RWPE2 (cell line): ENCODE measurements at places on chromosomes 2 and 18.

- no peak overlapping the region for H3K4me3 ChIP-seq
- H3K27ac ChIP-seq: no peak overlapping the region
- no peaks in the 10 kb centered on the region for H3K27me3 ChIP-seq
- peak; percentile 19 for DNase-seq
- H3K4me1 ChIP-seq: no peaks in the 10 kb centered on the region
- H3K36me3 ChIP-seq: no peaks in the 10 kb centered on the region
Observed at GRCh38 chr2:239949075-239949474, 76.1 kb downstream of the NDUFA10 start.

- no peak overlapping the region for H3K27ac ChIP-seq
- no peak for DNase-seq
- H3K27me3 ChIP-seq: no peaks in the 10 kb centered on the region
Observed at GRCh38 chr2:237269138-237269875, 144.7 kb downstream of the COL6A3 start.

DNA sequence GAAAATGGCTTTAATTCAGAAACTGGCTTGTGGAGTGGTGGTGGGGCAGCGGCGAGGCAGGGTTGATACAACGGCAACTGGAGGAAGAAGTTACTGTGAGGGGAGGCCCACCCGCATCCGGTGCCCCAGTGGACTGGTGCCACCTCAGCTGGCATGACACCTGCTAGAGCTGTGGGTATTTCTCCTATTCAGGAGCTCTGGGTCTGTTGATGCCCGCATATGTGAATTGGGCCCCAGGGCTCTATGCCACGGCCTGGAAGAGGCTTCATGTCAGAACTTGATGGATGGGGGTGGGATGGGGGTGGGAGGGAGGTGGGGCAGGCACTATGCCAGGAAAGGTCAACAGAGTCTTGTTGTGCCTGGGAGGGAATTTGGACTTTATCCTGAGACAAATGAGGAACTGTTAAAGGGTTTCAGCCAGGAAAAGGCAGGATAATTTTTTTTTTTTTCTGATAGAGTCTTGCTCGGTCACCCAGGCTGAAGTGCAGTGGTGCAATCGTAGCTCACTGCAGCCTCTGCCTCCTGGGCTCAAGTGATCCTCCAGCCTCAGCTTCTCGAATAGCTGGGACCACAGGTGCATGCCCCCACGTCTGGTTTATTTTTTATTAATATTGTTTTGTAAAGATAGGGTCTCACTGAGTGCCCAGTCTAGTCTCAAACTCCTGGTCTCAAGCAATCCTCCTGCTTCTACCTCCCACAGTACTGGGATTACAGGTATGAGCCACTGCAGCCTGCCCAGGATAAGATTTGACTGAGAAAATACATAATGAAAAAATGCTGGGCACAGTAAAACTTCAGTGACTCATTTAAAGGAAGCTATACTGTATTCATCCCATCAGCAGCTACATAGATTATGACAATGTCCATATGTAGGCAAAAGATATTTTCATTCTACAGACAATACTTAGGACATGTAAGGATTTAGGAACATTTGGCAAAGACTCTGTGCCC is 52.6 kb downstream of the SH2D6 start:
- H3K4me3 ChIP-seq: no peak overlapping the region
- H3K4me1 ChIP-seq: peaks cover 34% of the 10 kb centered on the region
- no peak for DNase-seq

DNA sequence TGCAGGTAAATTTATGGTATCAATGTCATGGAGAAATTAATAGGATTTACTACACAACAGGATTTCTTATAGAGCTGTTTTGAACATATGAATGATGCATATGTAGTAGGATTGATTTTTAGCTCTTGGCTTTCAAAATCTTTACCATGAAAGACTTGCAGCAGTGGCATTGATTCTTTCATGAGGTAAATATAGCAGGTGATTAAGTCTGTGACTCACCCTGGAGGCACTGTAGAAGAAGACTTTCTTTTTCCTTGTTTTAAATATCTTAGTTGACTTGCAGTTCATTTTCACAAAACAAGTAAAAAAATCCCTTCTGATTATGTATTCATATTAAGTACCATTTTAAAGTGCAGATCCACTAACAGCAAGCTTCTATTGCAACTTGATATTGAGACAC is 463.0 kb downstream of the FBXO15 start:
- no peak overlapping the region for H3K4me3 ChIP-seq
- no peaks in the 10 kb centered on the region for H3K36me3 ChIP-seq
- H3K27ac ChIP-seq: peak overlapping the region; percentile 15
- H3K27me3 ChIP-seq: no peaks in the 10 kb centered on the region
- peaks cover 49% of the 10 kb centered on the region for H3K4me1 ChIP-seq

DNA sequence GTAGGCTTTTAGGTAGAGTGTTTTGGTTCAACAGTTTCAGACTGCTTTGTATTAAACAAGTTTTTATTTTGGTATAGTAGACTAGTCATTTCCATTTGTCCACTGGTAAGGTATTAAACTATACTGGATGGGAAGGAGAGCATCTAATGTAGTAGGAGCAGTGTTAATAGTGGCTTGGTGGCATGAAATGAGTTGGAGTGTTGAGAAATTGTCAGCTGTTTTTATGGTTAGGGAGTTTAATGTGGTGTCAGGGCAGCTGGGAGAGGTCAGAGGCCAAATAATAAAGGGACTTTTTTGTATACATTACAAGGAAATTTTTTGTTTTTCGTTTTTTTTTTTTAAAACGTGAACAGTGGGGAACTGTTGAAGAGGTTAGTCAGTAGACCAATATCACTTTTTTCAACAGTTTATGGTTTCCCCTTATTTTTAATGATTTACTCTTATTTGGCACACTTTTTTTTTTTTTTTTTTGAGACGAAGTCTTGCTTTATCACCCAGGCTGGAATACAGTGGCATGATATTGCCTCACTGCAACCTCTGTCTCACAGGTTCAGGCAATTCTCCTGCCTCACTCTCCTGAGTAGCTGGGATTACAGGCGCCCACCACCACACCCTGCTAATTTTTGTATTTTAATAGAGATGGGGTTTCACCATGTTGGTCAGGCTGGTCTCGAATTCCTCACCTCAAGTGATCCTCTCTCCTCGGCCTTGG is 21.2 kb downstream of the ACTR3 start:
- DNase-seq: no peak
- H3K4me1 ChIP-seq: no peaks in the 10 kb centered on the region
- no peak overlapping the region for H3K27ac ChIP-seq
- H3K4me3 ChIP-seq: no peak overlapping the region

DNA sequence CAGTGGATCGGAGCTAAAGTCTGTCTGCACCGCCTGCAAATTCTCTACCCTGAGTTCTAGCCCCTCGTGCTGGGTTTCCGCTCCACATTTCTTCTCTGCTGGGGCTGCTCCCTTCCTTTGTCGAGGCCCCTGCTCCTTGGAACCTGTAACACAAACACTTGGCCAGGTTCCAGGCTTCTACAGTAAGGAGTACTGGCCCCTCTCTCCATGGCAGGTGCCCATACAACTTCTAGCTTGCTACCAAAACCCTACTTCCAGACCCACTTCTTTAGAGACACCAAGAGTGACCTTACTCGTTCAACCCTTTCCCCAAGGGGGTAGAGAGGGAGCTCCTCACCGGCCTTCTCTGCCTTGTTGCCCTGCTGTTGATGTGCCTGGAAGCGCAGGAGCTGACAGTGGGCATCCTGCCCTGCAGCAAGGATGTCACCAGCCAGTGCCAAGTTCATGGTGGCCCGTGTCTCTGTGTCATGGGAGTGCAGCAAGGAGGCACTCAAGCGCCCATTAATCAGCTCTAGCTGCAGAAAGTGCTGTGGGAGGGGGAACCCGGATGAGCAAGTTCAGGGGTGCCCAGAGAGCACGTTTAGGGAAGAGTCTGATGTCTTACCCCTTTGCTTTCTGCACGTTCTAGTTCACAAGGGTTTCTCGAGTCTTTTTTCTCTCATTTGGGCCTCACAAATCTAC is 1.1 kb downstream of the PREB start:
- peaks cover 27% of the 10 kb centered on the region for H3K36me3 ChIP-seq
- no peak overlapping the region for H3K27ac ChIP-seq

GRCh38 chr2:52897511-52898044 is 870.0 kb upstream of the CHAC2 start:
- H3K4me1 ChIP-seq: no peaks in the 10 kb centered on the region
- no peak overlapping the region for H3K27ac ChIP-seq
- no peaks in the 10 kb centered on the region for H3K36me3 ChIP-seq
- no peak overlapping the region for H3K4me3 ChIP-seq
- DNase-seq: no peak

DNA sequence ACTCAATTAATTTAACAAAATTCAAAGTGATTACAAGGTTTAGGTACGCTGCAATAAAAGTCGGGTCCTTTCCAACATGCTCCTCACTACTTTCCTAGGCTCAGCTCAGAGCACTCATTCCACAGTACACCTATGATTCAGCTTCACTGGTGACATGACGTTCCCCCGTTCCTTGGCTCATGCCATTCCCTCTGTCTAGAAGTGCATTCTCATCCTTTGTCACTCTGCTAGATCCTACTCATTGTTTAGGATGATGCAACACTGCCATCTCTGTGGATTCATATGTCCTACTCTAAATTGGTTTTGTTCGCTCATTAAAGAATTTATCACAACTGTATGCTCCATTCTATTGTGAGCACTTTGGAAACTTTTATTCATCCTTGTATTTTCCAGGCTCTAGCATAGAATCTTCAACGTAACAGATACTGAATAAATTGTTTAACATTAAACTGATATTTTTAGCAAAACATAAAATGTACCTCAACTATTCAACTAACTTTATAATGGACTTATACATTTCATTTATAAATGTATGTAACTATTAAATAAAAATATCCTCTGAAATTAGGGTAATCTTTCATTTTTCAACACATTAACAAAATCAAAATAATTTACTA is 78.6 kb downstream of the FAM228A start:
- no peaks in the 10 kb centered on the region for H3K27me3 ChIP-seq
- no peak for DNase-seq
- H3K36me3 ChIP-seq: peaks cover 35% of the 10 kb centered on the region
- H3K27ac ChIP-seq: no peak overlapping the region
- H3K4me1 ChIP-seq: peaks cover 5% of the 10 kb centered on the region

DNA sequence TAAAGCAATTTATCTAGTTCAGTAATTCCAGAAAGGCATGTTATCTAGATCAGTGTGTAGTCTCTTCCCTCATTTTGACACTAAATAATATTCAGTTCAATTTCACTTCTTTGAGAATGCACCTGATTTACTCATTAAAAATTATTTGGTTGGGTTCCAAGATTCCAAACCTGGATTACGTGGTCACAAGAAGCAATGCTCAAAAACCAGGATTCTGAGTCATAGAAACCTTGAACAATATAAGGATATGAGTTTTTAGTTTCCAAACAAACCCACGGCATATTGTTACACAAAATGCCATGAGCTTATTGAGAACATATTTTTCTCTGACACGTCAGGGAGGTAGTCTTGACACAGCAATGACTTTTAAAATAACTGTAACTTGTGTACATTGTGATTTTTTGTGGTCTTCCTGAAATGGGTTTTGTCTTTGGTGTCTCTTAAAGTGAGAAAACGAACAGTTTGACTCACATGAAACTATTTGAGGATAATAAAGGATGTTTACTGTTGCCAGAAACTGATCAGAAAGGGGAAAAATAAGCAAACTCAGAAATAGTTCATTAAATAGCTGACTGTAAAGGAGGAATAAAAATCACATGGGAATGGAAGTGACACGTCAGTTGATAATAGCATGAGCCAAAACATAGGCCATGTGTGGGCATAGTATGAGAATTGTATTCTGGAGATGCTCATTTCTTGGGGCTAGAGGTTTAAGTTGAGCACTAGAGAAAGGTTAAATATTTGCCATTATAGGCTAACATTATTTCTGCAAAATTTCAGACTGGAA is 617.7 kb upstream of the CDH2 start:
- DNase-seq: no peak
- no peaks in the 10 kb centered on the region for H3K27me3 ChIP-seq
- peak overlapping the region; percentile 92 for H3K27ac ChIP-seq
- no peak overlapping the region for H3K4me3 ChIP-seq
- peaks cover 46% of the 10 kb centered on the region for H3K4me1 ChIP-seq
- H3K36me3 ChIP-seq: no peaks in the 10 kb centered on the region

- no peaks in the 10 kb centered on the region for H3K36me3 ChIP-seq
- H3K4me3 ChIP-seq: no peak overlapping the region
- H3K27ac ChIP-seq: no peak overlapping the region
- DNase-seq: no peak
- H3K4me1 ChIP-seq: no peaks in the 10 kb centered on the region
- H3K27me3 ChIP-seq: no peaks in the 10 kb centered on the region
Observed at GRCh38 chr2:168797286-168797655, 5.2 kb upstream of the NOSTRIN start.

DNA sequence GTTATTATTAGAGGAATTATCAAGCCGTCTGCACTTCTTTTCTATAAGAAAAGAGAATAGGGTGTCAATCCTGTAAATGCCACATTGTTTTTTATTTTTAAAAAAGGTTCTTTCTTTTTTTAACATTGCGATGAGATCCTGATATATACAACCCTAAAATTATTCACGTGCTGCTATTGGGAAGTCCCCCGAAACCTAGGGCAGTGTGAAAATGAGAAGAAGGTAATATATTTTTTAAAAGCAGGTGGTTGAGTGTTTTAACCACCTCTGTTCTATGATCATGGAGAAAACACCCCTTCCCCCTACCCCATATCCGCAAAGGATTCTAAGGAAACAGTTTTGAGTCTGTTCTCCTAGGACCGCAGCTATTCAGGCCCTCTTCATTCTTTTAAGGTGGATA is 94.5 kb upstream of the KLHL14 start:
- H3K36me3 ChIP-seq: no peaks in the 10 kb centered on the region
- H3K27ac ChIP-seq: no peak overlapping the region

DNA sequence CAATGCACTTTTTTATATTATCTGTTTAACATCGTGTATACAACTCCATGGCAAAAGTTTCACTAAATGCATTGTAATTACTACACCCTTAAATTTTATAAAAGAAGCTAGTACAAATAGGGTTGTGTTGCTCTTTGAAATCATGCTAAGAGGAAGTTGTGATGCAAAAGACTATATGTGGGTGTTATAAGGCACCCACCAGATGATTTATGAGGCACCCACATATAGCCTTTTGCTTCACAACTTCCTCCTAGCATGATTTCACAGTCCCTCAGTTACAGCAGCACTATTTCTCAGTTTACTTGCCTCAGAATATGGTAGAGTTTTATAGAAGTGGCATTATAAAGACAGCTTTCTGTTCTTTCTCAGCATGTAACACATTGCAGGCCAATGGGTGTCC is 277.3 kb upstream of the DOK6 start:
- H3K36me3 ChIP-seq: no peaks in the 10 kb centered on the region
- no peak for DNase-seq
- no peak overlapping the region for H3K4me3 ChIP-seq
- no peak overlapping the region for H3K27ac ChIP-seq
- no peaks in the 10 kb centered on the region for H3K27me3 ChIP-seq
